NCI-H2029 (cell line): ENCODE measurements at places on chromosomes 6 and 20.
A peak's percentile ranks its signal among the peaks of the same experiment; 100 is the strongest.

GRCh38 chr6:110130362-110130761, 49.1 kb downstream of the WASF1 start:
- DNase-seq = no peak

DNA sequence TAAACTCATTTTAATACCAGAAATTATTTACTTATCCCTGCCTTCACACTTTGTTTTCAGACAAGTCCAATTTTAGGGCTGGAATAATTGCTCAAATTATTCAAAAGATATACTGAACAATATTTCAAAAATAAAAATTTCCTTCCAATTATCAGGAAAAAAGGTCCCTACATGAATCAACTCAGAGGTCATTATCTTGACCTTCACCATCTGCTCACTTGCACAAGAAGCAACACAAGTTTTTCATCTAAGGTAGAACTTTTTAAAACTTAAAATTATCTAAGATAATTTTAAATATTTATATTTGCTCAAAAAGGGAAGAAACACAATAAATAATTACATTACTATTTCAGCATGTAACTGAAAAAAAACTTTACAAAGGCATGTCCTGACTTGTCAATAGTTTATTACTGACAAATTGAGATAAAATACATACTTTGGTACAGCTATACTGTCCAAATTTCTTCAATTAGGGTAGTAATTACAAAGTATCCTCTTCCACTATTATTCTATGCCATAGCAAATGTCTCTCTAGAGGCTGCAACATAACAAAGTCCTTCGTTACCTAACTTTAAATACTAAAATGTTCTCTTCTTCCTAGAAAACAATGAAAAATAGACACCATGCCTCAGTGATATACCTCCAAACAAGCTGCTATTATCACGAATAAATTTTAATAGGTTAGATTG, 2.4 kb downstream of the CEP85L start:
- no peak for DNase-seq

- no peak for DNase-seq
Measured at GRCh38 chr6:159008656-159009288, 8.8 kb upstream of the RSPH3 start.

GRCh38 chr6:124792386-124792785, 169.9 kb upstream of the RNF217 start:
- DNase-seq = no peak

DNA sequence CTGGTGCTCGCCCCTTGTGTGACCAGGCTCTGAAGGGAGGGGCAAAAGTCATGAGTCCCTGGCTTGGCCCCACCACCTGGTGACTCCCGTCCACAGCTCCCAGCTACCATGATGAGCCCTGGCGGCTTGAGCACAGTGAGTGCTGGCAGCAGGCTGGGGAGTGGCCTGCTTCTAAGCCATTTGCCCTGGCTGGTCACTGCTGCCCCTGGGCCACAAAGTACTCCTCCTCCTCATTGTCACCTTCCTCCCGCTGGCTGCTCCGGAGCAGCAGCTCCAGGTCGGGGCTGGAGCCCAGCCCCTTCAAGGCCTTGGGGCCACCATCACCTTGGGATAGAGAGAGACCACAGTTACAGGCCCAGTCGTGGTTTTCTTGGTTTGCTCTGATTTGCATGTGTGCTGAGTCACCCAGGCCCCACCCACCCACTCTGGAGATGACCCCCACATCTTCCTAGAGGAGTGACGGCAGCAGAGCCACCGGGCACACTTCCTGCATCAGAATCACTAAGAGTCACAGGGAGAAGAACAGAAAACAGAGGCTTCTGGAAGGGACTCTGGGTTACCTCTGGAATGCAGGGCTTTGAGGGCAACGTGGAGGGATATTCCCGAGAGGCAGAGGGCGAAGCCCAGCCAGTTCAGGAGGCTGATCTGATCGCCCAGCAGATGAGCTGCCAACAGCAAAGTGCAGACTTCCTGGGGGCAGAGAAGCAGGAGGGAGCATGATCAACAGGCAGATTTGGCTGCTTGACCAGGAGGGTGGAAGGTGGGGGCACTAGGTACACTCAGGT, 42.1 kb upstream of the CDH22 start:
- DNase-seq = no peak

GRCh38 chr20:44010162-44010704, 95.6 kb downstream of the TOX2 start:
- DNase-seq = no peak

- no peak for DNase-seq
Measured at GRCh38 chr20:5153612-5154542, 27.1 kb downstream of the CDS2 start.

DNA sequence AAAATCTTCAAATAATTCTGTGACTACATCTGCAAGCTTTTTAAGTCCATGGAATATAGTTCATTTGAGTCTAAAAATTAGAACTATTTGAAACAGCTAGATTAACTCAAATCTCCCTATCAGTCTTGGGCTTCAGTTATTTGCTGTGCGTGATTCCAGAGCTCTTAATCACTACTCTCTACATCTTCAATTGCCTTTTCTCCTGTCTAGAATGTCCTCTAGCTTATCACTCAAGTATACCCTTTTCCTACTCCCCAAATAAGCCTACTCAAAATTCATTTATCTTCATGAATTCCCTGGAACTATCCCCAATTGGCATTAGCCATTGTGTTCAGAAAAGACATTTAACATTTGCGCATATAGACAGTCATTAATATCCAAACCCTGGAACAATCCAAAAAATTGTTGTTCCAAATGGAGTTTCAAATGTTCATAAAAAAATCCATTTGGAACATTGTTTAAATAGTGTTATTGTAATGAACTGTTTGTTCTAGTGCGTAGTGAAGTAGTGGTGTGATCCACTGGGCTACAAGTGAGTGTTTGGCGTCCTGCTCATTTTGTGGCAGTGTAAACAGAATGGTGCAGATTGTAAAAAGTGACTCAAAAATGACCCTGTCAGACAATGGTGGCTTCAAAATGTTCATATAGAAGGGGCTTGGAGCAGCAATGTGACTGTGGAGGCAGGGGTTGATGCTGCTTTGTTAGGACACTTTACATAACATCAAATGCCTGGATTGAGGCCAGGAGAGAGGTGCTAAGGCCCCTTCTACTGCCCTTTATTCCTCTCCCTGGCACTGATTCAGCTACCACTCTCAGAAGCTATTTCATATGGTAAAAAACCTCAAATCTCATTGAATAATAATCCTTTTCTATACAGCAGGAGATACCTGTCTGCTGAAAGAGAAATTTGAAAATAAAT, 122.3 kb downstream of the KIF6 start:
- peak; percentile 73 for DNase-seq

DNA sequence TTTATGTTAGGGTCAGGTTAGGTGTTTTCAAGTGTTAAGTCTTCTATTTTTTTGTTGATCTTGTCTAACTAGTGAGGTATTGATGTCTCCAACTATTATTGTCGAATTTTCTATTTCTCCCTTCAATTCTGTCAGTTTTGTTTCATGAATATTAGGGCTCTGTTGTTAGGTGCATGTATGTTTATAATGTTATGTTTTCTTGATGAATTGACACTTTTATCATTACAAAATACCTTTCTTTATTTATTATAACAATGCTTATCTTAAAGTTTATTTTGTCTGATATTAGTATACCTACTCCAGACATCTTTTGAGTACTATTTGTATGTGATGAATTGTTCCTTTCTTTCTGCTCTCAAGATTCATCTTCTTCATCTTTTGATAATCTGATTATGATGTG, 12.9 kb upstream of the TRIM38 start:
- no peak for DNase-seq

DNA sequence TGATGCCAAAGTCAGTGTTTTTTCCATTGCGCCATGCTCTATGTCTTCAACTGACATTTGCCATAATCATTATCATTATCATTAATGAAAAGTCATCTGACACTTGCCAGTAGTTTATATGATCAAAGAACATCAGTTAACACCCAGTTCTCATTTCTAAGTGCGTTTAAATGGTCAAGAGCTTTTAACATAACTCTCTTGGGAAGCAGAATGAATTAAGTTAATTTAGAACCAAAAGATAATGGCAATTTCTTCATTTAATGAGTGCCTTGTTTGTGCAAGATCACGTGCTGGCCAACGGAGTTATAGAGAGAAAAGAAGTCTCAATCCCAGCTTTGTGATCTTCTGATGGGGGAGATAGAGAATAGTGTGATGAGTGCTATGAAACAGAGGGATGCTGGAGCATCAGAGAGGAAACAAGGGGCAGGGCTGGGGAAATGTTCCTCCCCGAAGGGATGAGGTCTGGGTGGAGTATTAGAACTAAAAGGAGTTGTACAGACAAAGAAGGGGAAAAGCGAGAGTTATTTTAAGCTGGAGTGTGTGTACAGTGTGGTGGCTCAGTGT, 20.3 kb downstream of the ANKS1A start:
- DNase-seq = no peak

- DNase-seq = no peak
Measured at GRCh38 chr20:24618739-24619138, 149.3 kb downstream of the SYNDIG1 start.

DNA sequence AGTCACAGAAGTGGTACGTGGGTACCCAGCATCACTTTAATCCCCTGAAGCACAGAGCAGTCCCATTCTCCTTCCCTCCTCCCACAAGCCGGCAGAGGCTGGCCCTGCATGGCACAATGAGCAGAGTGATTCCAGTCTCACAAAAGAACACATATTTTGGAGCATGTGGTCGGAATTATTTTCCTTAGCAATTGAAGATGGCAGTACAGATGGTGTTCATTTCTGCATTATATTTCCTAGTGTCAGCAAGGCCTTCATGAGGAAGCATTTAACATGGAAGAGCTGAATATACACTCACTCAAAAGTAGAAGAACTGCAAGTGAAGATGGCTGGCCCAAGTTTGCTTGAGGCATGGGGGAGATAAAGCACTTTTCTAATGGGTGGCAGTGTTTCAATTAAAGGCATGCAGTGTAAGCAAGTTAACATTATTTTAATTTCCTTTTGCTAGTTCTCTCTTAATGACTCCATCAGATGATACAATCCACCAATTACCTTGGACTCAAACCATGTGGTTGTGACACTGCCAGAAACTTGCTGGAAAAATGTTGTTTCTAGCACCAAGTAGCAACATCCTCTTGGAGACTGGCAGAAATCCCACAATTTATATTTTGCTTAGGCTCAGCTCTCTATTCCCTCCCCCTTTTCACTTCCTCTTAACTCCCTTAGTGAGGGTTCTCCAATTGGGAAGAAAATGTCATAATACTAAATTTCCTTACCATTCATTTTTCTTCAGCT, 74.4 kb downstream of the ARHGAP18 start:
- DNase-seq = no peak

DNA sequence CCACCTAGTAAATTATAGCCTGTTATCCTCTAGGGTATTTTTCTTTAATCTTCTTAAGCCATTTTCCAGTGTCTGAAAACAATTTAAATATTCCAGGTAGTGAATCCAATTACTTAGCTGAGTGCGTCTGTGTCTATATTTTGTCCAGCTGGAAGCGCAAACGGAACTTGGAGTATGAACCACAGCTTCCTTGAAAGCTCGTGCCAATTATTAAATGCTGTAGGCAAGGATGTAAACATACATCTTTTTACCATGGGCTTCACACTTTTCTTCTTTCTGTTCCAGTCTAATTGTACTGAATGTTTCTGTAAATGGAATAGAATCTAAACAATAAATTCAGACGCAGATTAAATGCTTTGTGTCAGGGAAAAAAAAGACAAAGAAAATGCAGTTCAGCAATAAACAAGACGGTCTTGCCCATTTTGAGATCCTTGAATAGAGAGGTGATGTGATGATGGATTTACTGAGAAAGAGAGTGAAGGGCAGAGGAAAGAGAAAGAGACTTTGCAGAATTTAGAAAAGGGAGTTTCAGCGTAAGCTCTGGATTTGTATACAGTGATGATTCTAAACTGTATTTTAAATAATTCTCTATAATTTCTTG, 1.9 kb downstream of the PLCB1 start:
- DNase-seq = no peak

DNA sequence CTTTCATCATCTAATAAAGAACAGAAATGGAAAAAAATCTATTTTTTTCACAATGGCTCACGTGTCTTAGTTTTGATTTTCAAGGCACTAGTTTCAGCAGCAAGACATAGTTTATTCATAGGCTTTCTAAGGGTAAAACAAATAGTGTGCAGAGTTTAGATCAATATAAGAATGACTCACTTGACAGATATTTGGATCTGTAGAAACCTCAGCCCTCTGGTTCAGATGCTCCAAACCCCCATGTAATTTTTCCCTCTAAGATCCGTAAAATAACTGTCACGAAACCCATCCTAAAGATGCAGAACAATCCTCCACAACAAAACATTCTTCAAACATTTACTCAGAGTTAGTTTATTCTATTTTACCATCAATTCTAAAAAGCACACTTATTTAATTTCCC, 43.4 kb downstream of the IYD start:
- no peak for DNase-seq

DNA sequence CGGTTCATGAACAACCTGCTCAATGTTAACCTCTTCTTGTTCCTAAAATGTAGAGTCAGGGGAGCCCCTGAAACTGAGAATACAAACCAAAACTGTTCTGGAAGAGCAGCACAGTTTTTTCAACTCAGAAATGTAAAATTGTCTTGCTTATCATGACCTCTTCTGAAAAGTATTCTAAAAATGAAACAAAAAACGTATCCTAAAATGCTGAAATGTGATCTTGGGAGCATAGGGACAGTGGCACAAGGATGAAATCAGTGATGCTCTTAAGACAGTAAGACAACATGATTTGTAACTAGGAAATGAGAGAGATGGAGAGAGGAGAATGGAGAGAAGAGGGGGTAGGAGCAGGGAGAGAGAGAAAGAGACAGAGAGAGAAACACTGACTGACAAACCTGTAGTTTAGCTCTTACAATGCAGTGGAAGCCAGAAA, 27.5 kb downstream of the NCOA7 start:
- DNase-seq = no peak

GRCh38 chr6:149060300-149060984, 257.1 kb upstream of the TAB2 start:
- DNase-seq = no peak

DNA sequence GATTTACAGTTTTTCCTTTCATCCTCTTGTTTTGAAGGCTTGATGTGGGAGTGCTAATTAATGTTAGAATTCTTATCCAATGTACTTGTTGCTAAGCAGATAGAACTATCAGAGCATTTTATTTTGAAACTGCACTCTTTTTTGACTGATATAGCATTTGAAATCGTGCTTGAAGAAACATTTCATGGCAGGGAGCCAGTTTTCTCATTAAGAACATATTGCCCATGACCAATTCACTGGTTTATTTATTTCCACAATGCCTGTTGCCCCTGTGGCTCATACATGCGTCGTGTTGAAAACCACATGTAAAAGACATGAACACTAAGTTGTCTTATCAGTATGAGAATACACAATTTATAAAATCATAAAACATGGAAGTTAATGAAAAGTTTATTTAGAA, 479.7 kb upstream of the FLRT3 start:
- DNase-seq = no peak

GRCh38 chr6:135739288-135739687, 112.2 kb upstream of the PDE7B start:
- DNase-seq = no peak

- DNase-seq = no peak
Measured at GRCh38 chr20:3177746-3178485, 4.6 kb upstream of the LZTS3 start.

DNA sequence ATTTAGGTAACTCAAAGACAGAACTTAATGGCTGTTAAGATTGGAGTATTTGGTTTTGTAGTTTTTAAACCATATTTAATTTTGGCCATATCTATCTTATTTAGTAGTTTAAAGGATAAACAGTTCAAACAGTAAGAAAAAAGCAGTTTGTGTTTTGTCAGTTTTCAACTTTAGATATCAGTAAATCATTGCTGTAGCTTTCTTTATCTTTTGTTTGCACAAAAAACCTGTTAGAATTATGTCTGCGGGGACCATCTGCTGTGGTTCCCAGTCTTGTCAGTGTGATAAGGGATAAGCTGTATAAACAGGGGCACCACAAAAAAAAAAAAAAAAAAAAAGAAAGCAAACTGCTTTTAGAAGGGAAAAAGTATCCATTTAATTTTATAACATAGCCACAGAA, 40.9 kb downstream of the CDKAL1 start:
- DNase-seq = no peak
